NCI-H526 treated with DMSO at 0.1 percent for 48 hours (cell line): ENCODE measurements at places on chromosomes 2 and 18.

DNA sequence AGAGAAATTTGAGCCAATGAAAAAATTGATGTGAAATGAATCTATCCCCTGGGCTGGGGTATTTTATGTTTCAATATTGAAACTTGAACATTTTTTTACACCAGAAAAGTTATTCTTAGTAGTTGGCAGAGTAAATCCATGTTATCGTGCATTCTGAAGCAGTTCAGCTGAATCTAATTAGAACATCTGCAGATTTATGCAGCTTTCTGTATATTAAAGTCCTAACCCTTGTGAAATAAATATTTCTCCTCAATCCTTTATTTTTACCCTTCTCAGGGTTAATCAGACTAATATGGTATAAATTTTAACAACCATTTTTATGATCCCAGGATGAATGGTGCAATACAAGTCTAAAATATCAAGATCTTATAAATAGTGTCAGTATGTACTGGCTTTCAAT, 69.5 kb downstream of the CDH20 start:
- no peak for DNase-seq

GRCh38 chr2:6418291-6418690, 447.4 kb downstream of the CMPK2 start:
- DNase-seq = no peak

- DNase-seq = no peak
These were observed 143.7 kb downstream of the IRS1 start for GRCh38 chr2:226655871-226656270.

- DNase-seq = no peak
These were observed 1090.2 kb downstream of the SUCLG1 start for GRCh38 chr2:83368916-83369315.

DNA sequence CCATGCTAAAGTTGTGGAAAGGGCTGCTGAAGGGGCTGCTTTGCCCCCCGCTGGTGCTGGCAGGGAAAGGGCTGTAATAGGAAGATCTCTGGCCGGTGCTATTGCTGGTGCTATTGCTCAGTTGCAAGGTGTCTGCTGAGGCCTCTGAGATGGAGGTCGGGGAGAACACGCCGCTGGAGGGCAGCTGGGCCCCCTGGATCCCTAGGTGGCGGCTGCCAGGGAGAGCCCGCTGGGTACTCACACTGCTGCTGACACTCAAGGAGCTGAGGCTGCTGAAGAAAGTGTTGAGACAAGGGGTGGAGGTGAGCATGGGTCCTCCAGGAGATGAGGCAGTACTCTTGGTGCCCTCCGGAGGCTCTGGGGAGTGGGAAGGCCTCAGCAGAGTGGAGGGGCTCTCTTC, 4.2 kb downstream of the FOXI3 start:
- no peak for DNase-seq

GRCh38 chr2:85905187-85905666, 16.4 kb upstream of the ST3GAL5 start:
- no peak for DNase-seq

- DNase-seq = no peak
These were observed 665.4 kb downstream of the BCL11A start for GRCh38 chr2:59888015-59888414.

DNA sequence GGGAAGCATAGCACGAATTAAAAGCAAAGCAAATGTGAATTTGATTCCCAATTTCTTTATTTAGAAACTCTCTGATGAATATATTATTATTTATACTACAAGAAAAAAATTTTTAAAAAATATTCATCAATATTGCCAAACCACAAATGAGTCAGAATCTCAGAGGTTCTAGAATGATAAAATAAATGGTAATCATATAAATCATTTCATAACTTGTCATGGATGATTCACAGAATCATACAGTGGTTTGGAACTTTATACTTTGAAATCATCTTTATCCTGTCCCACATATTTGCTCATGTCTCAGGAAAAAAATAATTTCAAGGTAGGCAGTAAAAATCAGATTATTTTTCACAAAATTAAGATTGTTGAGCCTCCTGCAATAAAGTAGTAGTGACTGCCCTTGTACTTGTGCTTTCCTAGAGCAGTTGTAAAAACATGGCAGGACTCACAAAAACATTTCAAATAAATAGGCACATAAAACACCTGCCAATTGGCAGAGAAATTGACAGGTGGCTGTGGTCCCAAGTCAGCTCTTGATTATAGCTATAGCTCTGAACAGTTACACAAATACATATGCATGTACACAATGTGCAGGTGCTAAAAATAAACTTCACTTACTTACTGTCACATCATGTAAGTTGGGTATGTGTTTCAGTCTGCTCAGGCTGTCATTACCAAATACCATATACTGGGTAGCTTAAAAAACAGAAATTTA, 273.9 kb upstream of the SESTD1 start:
- no peak for DNase-seq

- DNase-seq = no peak
These were observed 42.3 kb downstream of the R3HDM1 start for GRCh38 chr2:135573620-135574019.

GRCh38 chr2:85476624-85477023, 58.1 kb downstream of the SH2D6 start:
- DNase-seq = no peak

- peak; percentile 49 for DNase-seq
These were observed 312 bp downstream of the NR4A2 start for GRCh38 chr2:156332284-156332533.

GRCh38 chr2:74444498-74445318, 3.0 kb upstream of the RTKN start:
- no peak for DNase-seq

DNA sequence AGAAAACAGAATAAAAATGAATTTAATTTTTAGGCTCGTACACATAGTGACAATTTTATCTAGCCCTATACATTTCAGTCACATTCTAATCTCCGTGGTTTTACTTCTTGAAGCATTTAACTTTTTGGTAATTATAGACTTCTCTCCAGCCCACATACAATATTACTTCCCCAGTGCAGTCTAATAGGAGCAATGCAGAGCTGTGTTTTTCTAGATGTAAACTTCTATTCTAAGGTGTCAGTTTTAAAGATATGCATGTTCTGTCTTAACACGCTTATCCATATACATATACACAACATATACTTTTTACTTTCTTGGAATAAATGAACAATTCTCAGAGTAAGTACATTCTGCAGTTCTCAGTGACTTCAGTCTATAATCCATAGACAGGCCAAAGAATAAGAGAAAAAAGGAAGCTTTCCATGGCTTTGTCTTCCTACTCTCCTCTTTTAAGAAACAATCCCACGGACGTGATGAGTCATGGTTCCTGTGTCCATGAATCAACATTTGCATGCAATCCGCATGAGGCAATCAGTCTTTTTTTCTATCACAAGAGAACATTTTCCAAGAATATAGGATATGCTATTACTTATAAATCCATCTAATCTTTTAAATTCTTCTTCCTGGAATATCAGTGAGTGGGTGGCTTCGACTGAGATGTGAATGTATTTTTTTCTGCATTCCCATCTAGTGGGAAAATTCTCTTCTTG, 42.8 kb downstream of the CCDC102B start:
- DNase-seq = no peak

GRCh38 chr2:27888790-27889189, 1.4 kb downstream of the RBKS start:
- DNase-seq = no peak

DNA sequence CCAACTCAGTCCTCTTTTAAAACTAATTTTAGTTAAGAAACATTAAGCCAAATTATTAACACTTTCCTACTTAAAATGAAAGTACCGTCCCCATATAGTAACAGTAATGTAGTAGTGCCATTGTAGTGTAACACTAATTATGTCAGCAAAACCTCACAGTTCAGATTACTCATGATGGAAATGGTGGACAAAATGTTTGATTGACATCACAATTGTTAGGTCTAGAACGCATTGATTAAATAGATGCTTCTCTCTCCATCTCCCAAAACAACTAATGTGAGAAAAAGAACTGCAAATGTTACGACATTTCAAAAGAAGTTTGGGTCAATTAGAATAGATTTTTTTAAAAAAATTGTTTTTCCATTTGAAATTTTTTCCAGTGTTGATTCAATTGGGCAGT, 1.2 kb upstream of the ATF2 start:
- no peak for DNase-seq

GRCh38 chr2:206585335-206585734, 57.0 kb upstream of the FAM237A start:
- no peak for DNase-seq

GRCh38 chr2:70420143-70420542, 118.3 kb upstream of the FAM136A start:
- no peak for DNase-seq

DNA sequence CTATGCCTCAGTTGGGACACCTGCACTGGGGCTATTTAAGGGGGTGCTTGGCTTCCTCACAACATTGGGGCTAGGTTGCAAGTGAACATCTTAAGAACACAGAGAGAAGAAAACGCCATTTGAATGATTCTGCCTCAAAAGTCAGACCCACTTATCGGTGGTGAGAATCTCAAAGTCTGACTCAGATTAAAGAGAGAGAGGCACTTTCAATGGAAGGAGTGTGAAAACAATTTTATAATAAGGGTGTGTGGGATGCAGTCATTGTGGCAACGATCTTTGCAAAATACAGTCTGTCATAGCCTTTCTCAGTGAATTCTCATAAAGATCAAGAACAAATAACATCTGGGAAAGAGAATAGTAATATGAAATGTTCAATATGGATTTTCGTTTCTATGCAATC, 41.8 kb downstream of the CCDC102B start:
- no peak for DNase-seq

- DNase-seq = no peak
These were observed 21.6 kb upstream of the SP3 start for GRCh38 chr2:173986805-173987204.

DNA sequence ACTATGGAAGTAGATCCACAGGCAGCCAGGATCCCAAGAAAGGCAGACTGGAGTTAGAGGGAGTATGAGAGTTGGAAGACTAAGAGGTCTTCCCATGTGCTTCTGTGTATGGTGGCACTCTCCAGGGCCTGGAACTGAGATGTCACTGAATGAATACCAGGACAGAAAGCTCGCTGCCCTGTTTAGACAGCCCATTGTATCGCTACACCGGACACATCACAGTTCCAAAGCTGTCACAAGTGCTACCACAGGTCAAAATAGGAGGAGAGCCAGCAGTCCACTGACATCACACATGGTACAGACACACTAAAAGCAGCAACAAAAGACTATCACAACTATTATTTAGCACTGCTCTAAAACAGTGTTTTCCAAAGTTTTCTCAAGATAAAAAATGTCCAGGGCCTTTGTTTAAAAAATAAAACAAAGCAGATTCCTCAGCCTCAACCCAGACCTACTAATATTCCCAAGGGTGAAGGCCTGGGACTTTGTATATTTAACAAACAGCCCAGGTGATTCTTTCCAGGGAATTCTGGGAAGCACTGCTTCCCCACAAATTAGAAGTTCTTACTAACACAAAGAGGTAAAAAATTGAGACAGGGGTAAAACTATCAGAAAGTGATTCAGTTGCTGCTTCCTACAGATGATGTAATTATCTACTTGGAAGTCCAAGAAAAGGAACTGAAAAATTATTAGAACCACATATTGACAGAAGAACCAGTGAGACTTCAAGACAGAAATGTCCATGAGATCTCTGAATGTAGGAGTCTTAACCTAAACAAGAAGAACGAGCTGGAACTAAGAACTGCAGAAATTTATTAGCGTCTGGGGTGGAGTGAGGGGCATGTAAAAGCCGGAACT, 116.0 kb downstream of the DTNB start:
- DNase-seq = no peak

- no peak for DNase-seq
These were observed 18.6 kb upstream of the MARCO start for GRCh38 chr2:118923371-118923770.

DNA sequence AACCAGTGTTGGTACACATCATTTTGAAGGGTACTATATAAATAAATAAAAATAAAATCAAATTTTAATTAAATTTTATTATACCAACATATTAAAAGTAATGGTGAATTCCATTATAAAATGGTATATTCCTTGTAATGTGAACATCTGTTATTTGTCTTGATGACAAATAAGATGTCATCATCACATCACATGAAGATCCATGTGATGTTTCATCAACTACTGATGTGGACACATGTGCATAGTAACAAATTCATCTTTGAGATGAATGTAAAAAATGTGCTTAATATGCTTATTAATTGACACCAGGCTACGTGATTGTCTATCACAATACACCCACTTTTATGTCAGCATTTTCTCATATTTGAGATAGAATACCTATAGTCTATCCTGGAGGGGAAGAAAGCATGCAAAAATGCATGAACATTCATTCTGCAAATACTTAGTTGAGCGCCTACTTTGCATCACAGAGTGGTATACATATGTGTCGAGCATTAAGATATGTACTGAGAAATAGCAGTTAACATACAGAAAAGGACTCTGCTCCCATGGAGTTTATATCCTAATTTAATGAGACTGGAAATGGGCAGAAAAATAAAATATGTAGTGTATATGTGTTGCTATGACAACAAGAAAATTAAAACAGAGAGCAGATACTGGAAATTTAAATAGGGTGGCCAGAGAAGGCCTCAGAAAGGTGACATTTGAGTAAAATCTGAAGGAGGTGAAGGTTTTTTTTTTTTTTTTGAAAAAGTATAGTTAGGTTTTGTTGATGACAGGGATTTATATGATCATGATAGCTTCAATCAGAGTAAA, 281.1 kb downstream of the ARHGAP15 start:
- no peak for DNase-seq

GRCh38 chr2:33354981-33355380, 121.5 kb upstream of the RASGRP3 start:
- DNase-seq = no peak

GRCh38 chr18:74277296-74277695, 14.5 kb downstream of the CYB5A start:
- no peak for DNase-seq

GRCh38 chr2:19140463-19141208, 217.8 kb downstream of the OSR1 start:
- no peak for DNase-seq

DNA sequence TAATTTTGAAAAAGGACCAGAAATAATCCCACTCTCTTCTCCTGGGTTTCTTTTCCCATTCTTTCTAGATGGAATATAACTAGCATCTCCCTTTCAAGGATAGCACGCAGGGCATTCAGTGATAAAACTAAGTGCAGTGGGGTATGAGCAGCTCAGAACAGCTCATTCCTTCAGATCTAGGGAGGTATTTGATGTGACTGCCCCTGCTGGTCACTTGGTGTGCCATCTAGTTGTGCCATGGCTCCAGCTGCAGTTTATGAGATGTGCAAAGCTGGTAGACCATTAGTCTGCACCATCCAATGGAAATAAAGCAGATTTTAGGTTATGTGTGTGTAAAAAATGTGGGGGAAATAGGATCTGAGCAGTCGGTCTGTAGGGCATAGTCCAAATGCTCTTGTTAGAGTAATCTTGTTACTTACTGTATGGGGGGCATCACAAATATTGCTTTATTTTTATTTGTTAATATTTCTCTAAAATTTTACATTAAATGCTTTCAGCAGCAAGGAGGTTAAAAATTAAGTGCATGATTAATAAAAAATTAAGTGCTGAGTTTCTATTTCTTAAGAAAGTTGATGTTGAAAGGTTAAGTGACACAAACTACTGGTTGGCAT, 38.9 kb downstream of the CTAGE1 start:
- DNase-seq = no peak

DNA sequence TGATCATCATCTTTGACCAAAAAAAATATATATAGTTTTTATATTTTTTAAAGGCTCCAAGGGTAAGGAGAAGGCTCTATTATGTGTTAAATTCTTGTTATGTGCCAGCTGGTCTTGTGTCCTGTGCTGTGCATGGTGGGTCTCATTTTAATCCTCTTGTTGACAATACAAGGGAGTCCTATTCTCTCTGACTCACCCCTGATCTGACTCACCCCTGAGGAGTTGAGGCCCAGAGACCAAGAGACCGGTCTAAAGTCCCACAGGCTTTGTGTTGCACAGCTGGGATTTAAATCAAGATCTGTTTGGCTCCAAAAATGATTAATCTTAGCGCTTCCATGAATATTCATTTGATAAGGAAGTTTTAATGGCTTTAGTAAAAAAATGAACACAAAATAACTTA, 25.7 kb downstream of the MC2R start:
- no peak for DNase-seq
